ENCODE measurements at places on chromosomes 2 and 18. TPM values are rescaled to one million over a fixed set of nuclear protein-coding genes. Genes with fewer than 3 reads are reported as not detected.

DNA sequence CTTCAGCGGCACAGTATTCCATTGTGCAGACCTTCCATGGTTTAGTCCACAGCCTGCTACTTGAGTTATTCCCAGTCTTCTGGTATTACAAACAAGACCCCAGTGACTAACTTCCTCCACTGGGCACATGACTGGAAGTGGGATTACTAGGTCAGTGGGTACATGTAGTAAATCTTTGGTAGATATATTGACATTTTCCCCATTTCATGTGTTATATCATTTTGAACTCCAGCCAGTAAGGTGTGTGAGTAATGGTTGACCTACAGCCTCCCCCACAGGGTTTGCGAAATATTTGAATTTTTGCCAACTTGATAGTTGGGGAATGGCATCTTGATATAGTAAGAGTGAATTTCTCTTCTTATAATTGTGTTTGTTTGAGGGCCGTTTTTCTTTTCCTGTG is 58.8 kb downstream of the RNF144A start:
- no peak for DNase-seq

GRCh38 chr2:182834293-182834692 is 32.1 kb downstream of the FRZB start:
- DNase-seq, result no peak

GRCh38 chr2:69226903-69227302 is 160.1 kb downstream of the GFPT1 start:
- DNase-seq, result no peak

- DNase-seq, result peak; percentile 54
Measured at GRCh38 chr2:156333951-156334495, 1.5 kb upstream of the NR4A2 start.

GRCh38 chr2:9252002-9252357 is 45.4 kb downstream of the ASAP2 start:
- DNase-seq, result peak; percentile 33

GRCh38 chr2:96548558-96549465 is 12.3 kb downstream of the ARID5A start:
- DNase-seq, result peak; percentile 9

- no peak for DNase-seq
Measured at GRCh38 chr2:197165020-197165419, 145.6 kb downstream of the ANKRD44 start.

DNA sequence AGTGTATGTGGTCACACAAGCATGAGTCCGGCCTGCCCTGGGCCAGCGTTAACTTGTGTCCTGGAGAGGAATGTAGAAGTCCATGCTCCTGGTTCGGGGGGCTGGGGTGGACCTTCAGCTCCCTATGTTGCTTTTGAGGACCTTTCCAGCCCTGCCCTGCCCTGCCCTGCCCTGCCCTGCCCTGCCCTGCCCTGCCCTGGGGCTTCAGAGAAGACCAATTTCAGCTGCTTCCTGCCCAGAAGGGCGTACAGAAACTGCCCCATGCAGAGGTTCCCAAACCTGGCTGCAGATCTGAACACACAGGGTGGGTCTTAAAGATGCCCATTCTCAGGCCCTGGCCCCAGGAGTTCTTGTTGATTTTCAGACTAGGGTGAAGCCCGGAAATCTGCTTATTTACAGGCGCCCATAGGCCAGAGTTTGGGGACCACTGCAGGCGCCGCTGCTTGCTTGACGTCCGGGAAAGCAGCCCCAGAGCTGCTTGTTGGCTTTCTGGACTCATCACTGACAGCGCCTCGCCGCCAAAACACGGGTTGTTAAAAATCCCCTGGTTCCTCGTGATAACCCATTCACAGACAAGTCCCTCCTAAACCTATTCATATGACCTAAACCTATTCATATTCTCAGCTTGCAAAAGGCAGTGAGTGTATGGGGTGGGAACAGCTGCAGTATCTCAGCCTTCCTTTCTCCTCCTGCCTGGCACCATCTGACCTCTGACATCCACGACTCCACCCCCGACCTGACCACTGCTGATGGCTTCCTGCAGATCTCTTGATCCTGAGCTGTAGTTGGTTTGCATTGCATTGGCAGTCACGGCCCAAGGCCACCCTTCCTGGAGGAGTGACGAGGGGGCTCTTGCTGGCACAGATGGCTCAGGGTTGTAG is 198.3 kb downstream of the GLI2 start:
- no peak for DNase-seq

GRCh38 chr2:22887845-22888244 is 497.1 kb upstream of the KLHL29 start:
- no peak for DNase-seq

DNA sequence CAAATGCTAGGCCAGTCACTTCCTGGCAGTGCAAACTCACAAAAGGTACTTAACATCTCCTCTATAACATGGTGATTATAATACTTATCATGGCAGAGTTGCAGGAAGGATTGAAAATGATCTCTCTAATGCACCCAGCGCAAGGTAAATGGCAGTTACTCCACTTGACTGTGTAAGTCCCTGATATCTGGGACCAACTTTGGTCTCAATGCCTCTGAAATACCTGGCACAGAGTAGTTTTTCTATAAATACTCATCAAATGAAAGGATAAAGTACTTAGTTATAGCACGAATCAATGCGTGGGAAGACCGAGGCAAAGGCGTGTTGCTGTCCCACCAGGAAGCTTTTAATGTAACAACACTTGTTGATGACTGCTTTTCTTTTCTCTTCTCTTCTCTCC is 24.8 kb downstream of the LRRC30 start:
- no peak for DNase-seq

- no peak for DNase-seq
Measured at GRCh38 chr18:48803518-48803917, 147.2 kb downstream of the SMAD7 start.

- no peak for DNase-seq
Measured at GRCh38 chr18:78813156-78813555, 166.5 kb upstream of the SALL3 start.

GRCh38 chr2:122148128-122148767 is 392.8 kb downstream of the TSN start:
- DNase-seq, result no peak

DNA sequence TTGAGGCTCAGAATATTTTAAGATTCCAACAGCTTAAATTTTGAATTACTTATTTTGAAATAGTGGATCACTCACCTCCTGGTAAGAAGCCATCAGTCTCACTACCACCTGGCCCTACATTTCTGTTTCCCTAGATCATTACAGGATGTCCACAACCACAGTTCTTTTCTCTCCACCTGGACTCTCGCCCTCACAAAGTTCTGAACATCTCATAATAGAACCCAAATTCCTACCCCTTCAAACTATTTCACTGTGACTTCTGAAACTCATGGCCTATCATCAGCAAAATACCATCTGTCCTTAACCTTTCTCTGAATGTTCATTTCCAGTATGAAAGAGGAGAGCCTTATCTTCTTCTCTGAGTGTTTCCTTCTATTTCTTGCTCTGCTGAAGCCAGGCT is 299.2 kb upstream of the MGAT5 start:
- no peak for DNase-seq

- DNase-seq, result no peak
Measured at GRCh38 chr2:8086357-8086756, 595.5 kb upstream of the ID2 start.

DNA sequence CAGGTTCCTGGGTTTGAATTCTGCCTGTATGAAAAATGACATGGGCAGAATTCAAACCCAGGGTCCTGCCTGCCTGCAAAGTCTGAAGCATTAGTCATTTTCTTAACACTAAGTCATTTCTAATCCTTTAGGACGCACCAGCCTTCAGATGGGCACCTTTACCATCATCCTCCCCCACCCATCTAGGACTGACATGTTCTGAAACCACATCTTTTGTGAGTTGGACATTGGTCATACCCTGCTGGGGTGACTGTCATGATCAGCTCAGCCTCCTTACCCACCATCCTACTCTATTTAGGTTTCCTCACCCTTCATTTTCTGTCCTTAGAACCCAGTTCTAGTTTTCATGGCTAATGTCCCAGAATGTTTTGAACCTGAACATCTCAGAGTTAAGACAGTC is 104.9 kb downstream of the TRIB2 start:
- no peak for DNase-seq

GRCh38 chr2:69774984-69775982 is 33.3 kb downstream of the ANXA4 start:
- no peak for DNase-seq

- DNase-seq, result no peak
Measured at GRCh38 chr2:10305715-10306114, 3.0 kb downstream of the HPCAL1 start.

DNA sequence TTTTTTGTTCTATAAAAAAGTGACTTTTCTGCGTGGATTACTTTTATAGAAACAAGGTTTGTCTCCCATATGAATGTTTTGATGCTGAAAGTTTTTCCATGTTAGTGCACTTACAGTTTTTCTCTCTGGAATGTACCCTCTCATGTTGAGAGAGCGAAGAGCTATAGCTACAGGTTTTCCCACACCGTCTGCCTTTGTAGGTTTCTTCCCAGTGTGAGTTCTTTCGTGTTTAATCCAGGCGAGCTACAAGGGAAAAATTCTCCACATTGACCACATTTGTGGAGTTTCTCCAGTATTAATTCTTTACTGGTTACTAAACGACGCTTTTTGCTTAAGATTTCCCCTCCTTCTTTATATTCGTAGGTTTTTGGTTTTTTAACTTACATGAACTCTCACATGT is 85.1 kb downstream of the ACSL3 start:
- no peak for DNase-seq

- no peak for DNase-seq
Measured at GRCh38 chr2:111896576-111896975, 1.8 kb upstream of the MERTK start.

DNA sequence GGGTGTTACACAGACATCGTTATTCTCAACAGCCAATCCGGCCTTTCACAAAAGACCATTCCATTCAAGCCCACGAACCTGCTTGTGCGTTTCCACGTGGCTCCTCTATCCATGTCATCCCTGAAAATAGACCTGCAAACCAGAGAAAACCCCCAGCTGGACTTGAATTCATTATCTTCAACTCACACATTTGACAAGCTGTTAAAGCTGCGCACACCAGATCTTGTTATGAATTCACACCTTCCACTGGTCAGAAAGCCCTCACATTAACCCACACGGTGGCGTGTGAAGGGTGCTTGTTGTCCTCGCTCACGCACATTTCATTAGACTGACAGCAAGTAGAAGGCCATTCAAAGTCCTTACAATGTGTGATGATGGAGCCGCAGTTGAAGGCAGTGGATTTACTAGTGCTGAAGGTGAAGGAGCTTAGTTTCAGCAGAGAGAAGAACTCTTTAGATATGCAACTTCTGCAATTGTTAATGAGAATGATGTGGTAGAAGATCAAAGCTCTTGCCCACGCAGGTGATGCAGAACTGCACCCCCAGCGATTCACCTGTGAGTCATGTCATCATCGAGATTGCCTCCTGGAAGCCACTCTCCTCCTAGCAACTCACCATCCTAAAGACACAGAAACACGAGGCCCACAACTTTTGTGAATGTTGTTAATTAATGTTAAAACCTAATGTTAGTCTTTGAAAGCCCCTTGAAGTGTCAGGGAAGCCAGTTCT is 224.8 kb upstream of the SOX11 start:
- DNase-seq, result no peak

The GRB14 gene
- total RNA-seq, result 10.1 TPM

The ZNF396 gene
- 0.35 TPM for total RNA-seq

The ERLEC1 gene
- total RNA-seq, result 40.4 TPM

The GPR55 gene
- not detected for total RNA-seq

The PDE11A gene
- 0.25 TPM for total RNA-seq

The CYP27C1 gene
- 0.11 TPM for total RNA-seq

The GPR155 gene
- 0.53 TPM for total RNA-seq

The SIGLEC15 gene
- total RNA-seq, result not detected

The ALPP gene
- total RNA-seq, result 4.9 TPM
